ENCODE measurements at places on chromosomes 6 and 20.
A peak's percentile ranks its signal among the peaks of the same experiment; 100 is the strongest.

GRCh38 chr6:133817460-133818047, 71.4 kb upstream of the TCF21 start:
- no peak for DNase-seq

GRCh38 chr6:170211404-170212025, 79.4 kb downstream of the DLL1 start:
- no peak for DNase-seq

- DNase-seq = no peak
Measured at GRCh38 chr6:15547400-15547799, 115.4 kb downstream of the DTNBP1 start.

DNA sequence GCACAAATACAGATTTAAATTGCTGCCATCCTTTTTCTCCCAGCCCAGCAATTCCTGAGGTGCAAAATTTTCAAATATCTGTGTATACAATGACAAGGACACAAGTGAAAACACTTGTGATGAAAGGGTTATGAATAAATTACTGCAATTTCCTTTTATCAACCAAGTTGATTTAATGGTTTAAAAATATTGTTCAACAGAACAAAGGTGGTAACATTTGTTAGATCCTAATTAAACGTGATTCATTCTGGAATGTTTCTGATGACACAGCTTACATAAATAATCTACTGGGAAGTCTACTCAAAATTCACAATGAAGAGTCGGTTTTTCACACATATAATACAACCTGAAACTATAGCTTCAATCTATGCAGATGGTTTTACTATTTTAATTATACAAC, 17.1 kb downstream of the B4GALT5 start:
- no peak for DNase-seq

- DNase-seq = no peak
Measured at GRCh38 chr6:123519189-123519505, 117.6 kb downstream of the TRDN start.

DNA sequence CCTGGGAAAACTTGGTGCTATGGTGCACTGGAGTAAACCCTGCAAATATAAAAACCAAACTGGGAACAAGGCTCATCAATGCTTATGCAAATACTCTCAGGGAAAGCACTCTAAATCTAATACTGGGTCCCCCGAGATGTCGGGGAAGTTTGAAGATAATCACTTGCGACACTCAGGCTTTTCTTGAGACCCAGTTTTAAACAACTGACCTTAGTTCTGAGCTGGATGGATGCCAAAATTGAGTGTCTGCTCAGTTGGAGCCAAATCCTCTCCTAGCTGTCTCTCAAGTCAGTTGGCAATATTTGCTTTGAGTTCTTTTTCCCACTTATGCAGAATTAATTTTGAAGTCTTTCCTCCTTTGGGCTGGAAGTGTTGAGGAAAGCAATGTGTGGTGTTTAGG, 75.5 kb upstream of the CD2AP start:
- no peak for DNase-seq

DNA sequence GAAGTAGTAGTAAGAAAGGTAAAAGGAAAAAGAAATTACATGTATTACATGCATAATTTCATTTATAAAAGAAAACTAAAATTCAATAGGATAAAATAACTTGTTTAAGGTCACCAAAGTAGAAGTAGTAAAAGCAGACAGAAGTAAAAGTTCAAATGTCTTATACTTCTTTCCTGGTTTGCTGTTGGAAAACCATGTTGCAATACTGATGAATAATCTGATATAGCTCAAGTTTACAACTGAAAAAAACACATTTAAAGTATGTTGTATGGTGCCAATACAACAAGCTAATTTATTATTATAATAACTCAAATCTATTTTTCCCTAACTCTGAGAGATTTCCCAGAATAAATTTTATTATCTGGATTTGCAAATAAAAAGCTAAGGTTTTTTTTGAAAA, 78.3 kb downstream of the PHIP start:
- no peak for DNase-seq

- DNase-seq = no peak
Measured at GRCh38 chr20:24764027-24764793, 184.9 kb upstream of the CST7 start.

DNA sequence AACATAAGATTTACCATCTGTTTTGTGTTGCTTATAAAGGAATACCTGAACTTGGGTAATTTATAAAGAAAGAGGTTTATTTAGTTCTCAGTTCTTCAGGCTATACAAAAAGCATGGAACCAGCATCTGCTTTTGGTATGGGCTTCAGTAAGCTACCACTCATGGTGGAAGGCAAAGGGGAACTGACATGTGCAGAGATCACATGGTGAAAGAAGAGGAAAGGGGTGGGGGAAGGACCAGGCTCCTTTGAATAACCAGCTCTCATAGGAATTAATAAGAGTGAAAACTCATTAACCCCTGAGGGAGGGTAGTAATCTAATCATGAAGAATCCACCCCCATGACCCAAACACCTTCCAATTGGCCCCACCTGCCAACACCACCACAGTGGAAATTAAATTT, 89.5 kb upstream of the TMEM170B start:
- no peak for DNase-seq

- peak; percentile 39 for DNase-seq
Measured at GRCh38 chr20:44733341-44734069, 12.2 kb upstream of the KCNK15 start.

DNA sequence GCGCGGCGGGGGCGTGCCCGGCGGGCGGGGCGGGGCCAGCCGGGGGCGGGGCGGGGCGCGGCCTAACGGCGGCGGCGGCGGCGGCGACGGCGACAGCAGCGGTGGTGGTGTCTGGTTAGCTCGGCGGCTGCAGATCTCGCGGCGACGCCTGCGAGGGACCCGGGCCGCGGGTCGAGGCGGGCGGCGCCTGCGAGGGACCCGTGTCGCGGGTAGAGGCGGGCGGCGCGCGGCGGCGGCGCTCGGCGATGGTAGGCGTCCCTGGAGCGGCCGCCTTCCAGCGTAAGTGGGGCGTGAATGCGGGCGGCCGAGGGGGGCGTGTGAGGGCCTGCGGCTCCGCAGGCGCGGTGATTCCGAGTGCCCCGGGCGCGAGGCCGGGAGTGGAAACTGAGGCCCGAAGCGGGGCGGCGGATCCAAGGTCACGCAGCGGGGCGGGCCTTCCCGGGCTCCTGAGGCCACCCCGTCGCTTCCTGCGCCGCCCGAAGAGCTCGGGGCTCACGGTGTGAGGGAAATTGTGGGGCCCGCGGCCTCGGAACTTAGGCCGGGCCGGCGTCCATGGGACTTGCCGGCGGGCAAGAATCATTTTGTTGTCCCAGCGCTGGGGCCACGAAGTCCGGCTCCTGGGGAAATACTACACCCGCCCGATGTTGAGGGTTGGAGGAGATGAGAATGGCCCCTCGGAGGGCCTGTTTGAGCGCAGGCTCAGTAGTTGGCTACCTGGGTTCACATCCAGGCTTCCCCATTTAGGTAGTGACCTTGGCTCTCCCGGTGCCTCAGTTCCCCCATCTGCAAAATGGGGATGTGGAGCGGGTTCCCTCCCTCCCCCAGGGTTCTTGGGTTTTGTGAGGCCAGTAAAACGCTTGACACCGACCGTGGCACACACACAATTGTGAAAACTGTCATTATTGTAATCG, at the start of gene CBFA2T2:
Gene CBFA2T2 (plus strand): TSS at position 74 of the 911 bp plus-strand sequence. CDS start 172 bp downstream, at position 246.
- DNase-seq = no peak

GRCh38 chr20:42779216-42779615, 410.5 kb downstream of the PTPRT start:
- DNase-seq = no peak

All from activated effector memory CD4-positive, alpha-beta T cell treated with Interleukin-2 at 50 U/mL for 16 hours (primary cell).